ENCODE measurements at places on chromosomes 3 and 15.

DNA sequence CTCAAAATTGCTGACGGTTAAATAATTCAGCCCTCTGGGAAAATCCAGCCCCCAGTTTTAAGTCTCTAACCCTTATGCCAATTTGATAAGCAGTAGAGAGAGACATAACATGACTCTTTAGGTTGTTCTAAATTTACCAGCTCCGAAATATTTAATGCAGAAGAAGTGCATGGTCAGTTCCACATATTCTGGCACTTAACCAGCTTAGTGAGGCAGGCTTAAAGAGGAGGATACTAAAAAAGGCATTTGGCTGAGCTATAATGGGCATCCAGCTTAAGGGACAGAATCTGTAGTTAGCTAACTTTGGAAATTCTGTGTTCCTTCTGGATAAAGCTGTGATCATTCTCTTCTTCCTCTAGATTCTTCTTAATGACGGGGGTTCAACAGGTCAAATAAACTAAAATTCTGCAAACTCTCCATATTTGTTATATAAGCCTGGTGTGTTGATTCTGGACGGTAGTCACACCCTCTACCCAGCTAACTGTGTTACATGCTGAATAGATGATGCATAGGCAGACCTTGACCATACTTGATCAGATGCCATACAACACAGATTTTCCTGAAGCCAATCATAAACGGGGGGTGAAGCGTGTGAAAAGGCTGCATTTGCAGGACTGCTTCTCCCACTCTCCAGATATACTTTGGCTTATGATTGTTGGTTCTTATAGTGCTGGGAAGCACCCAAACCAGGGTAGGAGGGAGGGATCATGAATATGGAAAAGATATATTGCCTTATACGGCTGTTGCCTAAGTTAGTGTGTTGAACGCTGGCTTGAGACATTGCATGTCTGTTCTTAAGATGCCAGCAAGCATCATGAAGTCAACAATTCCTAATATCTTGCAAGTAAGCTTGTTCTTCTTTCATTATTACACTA lies 118.4 kb downstream of the FGF12 start:
- DNase-seq: no peak

DNA sequence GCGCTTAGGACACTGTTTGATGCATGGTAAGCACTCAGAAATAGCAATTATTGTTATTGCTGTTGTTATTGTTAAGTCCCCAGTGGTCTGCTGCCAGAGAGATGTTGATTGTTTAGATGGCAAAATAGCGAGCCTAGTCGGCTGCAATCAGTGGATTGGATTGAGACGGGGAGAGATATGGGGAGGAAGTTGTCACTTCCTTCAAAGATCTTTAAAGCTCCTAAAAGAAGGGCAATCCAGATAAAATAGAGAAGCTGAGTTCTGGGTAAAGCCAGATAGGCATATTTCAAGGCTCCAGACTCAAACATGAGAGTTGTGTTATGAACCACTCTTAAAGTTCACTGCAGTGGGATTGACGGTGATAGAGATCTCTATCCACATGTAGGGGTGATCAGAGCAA lies 64.5 kb downstream of the RYR3 start:
- DNase-seq: no peak

DNA sequence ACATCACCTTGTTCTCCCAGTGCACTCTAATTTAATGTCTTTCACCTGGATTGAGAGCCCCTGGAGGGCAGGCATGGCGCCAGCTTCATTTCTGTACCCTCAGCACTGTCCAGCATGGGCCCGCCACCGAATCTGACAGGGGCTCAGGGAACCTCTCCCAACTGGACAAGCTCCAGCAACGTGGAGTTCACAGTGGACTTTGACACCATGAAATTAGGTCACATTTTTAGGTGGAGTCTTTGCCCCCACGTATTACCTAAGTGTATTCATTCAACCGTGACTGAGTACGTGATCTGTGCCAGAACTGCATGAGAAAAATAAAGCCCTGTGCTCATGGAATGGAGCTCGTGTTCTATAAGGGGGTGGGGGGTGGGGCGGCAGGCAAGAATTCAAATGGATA lies 94.1 kb upstream of the ATP2B2 start:
- DNase-seq: no peak

DNA sequence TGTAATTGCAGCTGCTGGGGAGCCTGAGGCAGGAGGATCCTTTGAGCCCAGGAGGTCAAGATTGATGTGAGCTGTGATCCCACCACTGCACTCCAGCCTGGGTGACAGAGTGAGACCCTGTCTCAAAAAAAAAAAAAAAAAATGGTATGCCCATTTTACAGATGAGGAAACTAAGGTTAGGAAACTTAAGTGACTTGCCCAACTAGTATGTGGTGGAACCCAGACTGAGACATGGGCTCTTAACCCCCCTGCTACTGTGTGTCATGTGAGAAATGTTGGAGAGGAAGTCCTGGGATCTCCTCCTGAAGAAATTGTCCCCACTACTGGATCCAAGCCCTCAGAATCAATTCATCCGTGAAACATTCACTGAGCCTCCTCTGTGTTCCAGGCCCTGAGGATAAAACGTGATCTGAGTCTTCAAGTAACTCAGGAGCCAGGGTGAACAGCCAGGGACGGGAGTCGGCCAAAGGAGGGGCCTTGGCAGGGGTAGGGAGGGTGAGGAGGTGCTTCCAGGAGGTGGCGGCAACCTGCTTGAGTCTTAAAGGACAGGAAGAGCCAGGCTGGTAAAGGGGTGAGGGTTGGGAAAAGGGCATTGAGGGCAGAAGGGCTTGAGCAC lies 19.6 kb upstream of the RNU6-1 start:
- no peak for DNase-seq

DNA sequence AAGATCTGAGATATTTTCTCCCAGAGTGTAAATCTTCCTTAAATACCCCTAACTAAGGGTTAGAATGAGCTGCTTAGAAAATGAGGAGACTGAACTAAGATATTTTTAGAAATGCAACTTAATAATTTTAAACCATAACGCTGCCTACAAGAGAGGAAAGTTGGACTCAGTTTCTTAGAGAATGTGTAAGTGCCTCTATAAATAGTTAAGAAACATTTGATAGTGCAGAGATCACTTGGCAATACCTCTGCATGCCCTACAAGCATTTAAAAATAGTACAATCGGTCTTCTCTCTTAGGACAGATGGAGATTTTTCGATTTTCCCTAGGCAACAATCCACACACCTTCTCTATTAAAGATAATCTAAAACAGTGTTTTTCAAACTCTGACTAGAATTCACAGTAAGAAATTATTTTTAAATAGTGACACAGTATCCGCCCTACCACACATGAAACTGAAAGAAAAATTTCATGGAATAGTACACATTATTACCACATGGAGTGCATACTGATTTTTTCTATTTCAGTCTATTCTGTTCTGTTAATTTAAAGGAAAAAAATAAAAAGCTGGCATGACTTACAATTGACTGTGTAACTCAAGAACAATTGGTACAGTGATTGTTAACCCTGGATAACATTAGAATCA lies 83.2 kb downstream of the GADL1 start:
- DNase-seq: no peak

- DNase-seq: no peak
Observed at GRCh38 chr3:71011565-71012287, 571.8 kb downstream of the FOXP1 start.

GRCh38 chr15:70558406-70559264 lies 204.7 kb downstream of the UACA start:
- no peak for DNase-seq

DNA sequence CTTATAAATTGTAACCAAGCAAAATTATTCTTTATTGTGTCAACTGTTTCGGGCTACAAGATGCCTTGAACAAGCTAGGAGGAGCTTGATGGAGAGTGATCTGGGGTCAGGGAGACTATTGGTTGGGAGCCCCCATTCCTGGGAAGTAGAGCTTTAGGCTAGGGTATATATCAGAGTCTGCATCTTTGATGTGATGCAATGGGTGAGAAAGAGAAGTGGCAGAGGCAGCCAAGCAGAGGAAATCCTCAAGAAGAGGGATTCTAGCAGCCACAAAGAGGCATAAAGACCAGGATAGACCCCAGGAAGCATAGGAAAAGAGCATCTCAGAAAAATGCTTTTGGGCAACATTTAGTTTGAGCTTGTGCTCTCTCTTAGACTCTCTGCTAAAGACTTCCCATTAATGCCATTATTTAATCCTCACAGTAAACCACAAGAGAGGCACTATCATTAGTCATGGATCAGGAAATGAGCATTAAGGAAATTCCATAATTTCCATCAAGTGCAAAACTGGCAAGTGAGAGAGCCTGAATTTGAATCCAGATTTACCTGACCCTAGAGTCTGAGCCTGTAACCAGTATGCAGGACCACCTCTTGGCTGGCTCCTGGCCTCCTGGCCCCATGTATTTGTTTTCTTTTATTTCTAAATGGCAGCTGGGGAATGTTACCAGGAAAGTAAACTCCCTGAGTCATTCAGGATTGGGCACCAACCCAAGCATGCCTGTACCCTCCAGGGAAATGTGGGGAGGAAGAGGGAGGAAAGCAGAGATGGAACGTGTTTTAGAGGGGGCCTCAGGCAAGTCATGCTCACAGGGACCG lies 118.7 kb downstream of the RPL22L1 start:
- DNase-seq: no peak

GRCh38 chr3:12268049-12268735 lies 20.7 kb upstream of the PPARG start:
- DNase-seq: no peak

Measured in right renal cortex interstitium (tissue), 3 donors.